ENCODE measurements at places on chromosomes 5 and 9.

- no peak for DNase-seq
Observed at GRCh38 chr9:113913426-113914195, 37.5 kb downstream of the ZNF618 start.

GRCh38 chr5:107792940-107793339 lies 122.2 kb upstream of the EFNA5 start:
- DNase-seq: no peak

- DNase-seq: no peak
Observed at GRCh38 chr5:55483885-55484284, 50.9 kb downstream of the PLPP1 start.

GRCh38 chr9:33108472-33108871 lies 32.0 kb upstream of the SMU1 start:
- no peak for DNase-seq

- no peak for DNase-seq
Observed at GRCh38 chr5:102916109-102916508, 161.0 kb downstream of the PAM start.

DNA sequence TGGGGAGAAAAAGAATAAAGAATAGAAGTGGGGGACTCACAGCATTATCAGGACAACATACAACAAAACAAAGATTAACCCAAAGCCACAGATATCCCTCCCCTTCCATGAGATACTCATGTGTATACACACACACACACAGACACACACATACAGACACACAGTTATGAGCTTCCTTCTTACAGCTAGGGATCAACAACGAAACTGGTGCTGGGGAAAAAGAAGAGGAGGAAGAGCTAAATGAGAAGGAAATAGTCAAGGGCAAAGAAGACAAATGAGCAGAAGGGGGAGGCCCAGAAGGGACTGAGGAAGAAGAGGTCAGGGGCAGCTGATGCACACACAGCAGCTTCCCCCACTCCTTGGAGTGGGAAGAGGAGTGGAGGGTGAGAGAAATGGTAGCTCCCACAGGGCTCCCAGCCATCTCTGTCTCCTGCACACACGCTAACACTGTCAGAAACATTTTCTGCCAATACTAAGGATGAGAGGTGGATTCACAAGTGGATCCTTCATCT lies 66.2 kb downstream of the SIL1 start:
- no peak for DNase-seq

GRCh38 chr9:100619665-100620064 lies 41.8 kb downstream of the CAVIN4 start:
- DNase-seq: no peak

GRCh38 chr5:174376726-174377373 lies 331.3 kb downstream of the NSG2 start:
- DNase-seq: no peak

DNA sequence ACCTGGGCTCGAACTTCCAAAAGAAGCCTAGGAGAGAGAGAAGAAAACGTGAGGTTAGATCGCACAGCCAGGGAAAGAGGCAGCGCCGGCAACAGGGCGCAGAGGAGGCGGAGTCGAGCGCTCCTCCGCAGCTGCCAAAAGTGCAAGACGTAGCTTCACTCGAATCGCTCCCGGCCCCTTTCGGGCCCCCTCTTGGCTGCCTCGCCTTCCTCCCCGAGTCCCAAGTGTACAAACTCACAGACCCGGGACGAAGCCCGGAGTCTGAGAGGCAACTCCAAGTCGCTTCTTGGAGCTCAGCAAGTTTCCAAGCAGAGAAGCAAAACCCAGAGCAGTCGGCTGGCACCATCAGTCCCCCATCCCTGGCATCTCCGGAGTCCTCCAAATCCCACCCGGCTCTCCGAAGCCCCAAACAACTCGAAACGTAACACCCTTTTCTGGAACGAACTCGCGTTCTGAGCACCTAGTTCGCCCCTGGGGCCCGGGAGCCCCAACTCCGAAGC lies 1.2 kb downstream of the MIER3 start:
- DNase-seq: peak; percentile 16

GRCh38 chr5:84861306-84861705 lies 476.6 kb upstream of the EDIL3 start:
- no peak for DNase-seq

DNA sequence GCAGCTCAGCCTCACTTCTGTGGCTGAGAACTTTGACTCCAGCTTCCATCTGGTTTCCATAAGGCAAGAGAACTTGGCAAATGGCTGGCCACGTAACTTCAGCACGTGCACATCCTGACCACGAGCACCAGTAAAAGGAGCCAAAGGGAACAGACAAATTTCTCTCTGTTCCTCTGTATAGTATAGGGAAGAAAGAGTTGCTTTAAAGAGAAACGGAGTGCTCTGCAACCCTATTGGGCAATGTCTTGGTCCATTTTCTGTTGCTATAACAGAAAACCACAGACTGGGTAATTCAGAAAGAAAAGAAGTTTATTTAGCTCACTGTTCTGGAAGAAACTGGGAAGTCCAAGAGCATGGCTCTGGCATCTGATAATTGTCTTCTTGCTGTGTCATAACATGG lies 558.7 kb downstream of the ACTL7B start:
- DNase-seq: no peak

DNA sequence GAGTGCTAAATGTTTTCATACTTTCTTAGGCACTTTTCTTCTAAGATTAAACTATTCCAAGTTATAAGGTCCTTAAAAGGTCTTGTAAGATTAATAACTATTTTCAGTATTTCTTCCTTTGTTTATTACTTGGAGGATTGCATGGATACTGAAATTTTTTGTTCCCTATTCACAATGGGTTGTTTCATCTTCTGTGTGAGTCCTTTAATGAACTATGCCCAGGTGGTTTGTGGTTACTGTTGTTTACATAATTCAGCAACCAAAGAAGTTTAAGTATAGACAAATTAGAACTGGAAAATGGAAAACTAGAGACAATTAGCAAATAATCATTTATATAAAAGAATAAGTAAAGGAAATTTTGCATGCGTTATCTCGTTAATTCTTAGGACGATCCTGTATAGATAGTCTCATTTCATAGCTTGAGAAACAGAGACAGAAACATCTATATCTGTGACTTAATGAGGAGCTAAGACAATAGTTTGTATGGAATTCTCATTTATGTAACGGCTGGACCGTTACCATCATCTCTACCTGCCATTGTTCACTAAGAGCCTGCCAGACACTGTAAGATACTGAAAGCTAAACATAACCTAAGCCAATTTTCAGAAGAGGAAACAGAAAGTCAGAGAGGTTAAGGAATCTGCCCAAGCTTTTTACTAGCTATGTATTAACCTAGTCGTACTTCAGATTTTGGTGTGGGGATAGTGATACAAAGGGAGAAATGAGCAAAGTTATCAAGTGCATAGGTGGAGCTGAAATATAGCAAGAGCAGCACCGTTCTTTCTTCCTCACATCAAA lies 148.2 kb downstream of the PAM start:
- DNase-seq: no peak

- DNase-seq: no peak
Observed at GRCh38 chr5:133744051-133744959, 132.0 kb upstream of the FSTL4 start.

DNA sequence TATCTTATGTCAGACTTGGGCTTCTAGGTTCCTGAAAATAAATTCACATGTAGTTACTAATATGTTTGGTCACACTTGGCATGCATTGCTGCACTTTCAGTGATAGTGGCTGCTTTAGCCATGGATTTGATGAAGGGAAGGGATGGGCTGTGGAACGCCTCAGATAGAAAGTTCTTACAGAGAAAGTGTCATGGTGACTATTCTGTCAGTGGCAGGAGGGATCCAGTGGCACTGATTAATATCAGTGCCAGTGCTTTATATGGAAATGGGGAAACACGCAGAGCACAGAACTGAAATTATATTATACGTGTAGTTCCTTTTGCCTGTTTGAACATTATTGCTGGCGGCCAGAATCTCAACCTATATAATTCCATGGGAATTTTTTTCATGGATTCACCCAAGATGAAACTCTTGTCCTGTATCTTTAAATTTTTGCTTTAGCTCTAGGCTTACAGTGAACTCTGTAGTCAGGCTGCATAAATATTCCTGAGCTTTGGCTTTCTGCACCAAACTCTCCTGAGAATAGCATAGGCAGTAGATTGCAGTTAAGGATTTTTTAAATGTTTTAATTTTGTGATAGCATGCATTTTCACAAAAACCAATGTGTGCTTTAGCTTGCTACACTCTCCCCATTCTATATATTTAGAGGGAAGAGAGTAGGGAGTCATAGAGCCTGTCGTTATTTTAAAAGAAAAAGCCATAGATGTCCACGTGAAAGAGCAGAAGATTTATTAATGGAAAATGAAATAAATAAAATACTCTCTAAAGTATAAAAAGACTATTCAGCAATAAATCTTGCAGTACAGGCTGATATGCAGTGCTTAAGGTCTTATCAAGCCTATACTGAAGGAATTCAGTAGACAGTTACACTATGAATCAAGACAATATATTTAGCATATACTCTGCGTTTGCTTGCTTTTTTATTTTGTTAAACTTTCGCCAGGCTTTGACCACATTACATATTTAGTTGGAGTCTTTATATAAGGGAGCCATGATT lies 98.7 kb downstream of the EDIL3 start:
- DNase-seq: no peak

- no peak for DNase-seq
Observed at GRCh38 chr5:126857472-126858410, 80.8 kb downstream of the LMNB1 start.

GRCh38 chr5:91224456-91224855 lies 158.7 kb downstream of the ARRDC3 start:
- DNase-seq: no peak

DNA sequence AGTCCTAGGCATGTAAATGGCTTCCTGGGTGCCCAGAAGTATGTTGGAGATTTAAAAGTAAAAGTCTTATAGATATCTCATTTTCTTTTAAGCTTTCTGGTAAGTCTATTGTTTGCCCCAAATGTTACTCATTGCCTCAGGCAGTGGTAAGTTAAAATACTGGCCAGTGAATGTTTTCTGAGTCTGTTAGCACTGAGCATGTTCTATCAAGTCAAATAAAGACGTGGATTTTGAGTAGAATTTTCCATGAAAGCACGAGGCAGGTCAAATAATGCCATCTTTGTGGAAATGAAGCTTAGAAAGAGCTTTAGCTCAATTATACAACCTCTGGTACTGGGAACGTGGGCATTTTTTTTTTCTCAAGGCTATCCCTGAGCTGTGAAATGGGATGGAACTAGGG lies 651.3 kb upstream of the ACO1 start:
- no peak for DNase-seq

DNA sequence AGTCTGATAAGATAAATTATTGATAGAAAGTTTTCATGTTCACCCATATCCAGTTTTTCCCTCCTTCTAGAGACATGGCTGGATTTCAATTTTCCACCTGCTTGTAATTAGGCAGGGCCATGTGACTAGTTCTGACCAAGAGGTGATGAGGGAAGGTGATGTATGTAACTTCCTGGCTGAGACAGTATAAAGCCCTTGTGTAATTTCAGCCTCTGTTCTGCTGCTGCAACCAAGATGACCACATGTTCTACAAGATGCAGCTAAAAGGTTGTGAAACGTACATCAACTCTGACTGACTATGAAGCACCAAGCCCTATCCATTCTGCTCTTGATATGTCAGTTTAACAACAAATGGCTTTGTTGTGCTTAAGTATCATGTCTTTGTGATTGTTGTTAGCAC lies 376.5 kb upstream of the DAB2 start:
- no peak for DNase-seq

DNA sequence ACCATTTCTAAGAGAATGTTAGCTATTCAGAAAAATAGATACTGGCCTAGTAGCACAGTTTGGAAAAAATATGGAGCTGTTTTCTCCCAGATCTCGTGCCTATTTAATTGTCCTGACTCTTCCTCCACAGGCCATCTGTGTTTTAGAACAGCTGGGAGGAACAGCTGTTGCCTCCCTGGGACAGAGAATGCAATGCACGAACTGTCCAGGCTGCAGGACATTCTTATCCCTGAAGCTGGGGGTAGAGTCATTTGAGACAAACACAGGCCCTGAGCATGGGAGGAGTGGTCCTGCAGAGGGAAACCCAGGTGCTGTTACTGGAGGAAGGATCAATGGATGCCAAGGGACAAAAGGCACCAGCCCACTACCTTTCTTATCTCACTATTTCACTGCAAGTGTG lies 20.9 kb upstream of the SPARC start:
- DNase-seq: no peak

- DNase-seq: no peak
Observed at GRCh38 chr5:103793595-103794182, 231.1 kb upstream of the NUDT12 start.

DNA sequence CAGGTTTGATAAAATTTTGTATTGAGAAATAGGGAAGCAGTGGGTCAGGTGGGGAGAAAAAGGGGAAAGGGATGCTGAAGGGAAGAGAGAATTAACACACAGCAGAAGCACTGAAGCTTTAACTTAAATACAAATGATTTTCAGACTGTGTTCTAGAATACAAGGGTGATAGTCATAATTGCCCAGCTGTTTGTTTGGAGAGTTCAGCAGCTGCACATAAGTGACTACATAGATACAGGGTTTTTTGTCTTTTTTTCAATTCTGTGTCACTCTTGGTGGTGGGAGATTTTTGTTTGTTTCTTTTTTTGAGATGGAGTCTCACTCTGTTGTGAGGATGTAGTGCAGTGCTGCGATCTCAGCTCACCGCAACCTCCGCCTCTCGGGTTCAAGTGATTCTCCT lies 590.4 kb upstream of the SEMA6A start:
- DNase-seq: no peak

DNA sequence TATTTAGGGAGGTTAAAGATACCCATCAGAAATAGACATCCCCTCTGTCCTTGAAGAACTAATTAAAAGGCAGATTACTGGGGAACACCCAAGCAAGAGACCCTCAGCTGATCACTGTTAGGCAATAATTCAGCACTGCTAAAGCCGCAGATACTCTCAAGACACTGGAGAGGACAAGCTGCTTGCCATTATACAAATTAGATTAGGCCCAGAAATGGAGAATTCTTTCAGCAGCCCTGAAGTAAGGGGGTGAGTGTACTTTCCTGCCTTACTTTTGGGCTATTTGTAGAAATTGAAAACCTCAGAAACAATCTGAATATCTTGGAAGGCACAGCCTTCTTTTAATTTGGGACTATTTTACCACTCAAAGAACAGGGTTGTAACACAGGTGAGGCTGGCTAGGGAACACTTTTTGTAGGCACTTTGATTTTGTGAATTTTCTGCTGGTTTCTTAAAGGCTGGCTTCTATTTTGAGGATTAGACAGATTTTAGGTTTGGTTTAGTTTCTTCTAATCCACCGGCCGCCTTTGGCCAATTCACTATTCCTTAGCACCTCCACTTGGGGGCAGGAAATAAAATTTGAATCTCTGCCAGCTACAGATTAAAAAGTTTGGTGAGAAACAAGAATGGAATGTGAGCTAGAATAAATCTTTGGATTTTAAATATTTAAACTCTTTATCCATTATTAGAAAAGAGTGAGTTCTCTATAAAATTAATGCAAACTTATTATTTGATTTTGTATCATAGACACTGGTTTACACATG lies 106.0 kb downstream of the SMARCA2 start:
- DNase-seq: no peak

DNA sequence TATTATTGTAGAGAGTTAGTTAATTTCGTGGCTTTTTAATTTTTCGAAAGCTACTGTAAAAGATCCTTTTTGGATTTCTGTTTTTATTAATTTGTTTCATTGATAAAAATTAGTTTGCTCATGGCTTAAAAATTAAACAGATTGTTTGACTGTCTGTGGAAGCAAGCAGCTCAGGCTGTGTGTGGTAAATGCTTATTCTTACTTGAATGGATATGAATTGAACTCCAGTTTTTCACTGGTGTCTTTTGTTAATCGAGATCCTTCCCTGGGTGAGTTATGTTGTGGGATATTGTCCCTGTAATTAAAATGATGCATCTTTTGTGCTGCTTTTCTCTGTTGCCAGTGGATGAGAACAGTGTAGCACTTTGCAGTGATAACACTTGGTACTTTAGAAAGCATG lies 75.3 kb downstream of the PIK3R1 start:
- DNase-seq: no peak

Data from activated CD8-positive, alpha-beta memory T cell treated with anti-CD3 and anti-CD28 coated beads for 1 hour (primary cell).